ENCODE measurements at places on chromosomes 2 and 18. TPM values are rescaled to one million over a fixed set of nuclear protein-coding genes. Genes with fewer than 3 reads are reported as not detected.

The FOXD4L1 gene
- 0.15 TPM for total RNA-seq

The ABCG5 gene
- total RNA-seq, result not detected

The ANKRD62 gene
- total RNA-seq, result not detected

The CFC1 gene
- not detected for total RNA-seq

The C2orf81 gene
- total RNA-seq, result 4.9 TPM

The SPATA3 gene
- total RNA-seq, result not detected
